ENCODE measurements at places on chromosomes 3 and 15. TPM values are rescaled to one million over a fixed set of nuclear protein-coding genes. Genes with fewer than 3 reads are reported as not detected.

- DNase-seq, result no peak
These were observed 3.1 kb downstream of the CIDEC start for GRCh38 chr3:9876991-9877390.

DNA sequence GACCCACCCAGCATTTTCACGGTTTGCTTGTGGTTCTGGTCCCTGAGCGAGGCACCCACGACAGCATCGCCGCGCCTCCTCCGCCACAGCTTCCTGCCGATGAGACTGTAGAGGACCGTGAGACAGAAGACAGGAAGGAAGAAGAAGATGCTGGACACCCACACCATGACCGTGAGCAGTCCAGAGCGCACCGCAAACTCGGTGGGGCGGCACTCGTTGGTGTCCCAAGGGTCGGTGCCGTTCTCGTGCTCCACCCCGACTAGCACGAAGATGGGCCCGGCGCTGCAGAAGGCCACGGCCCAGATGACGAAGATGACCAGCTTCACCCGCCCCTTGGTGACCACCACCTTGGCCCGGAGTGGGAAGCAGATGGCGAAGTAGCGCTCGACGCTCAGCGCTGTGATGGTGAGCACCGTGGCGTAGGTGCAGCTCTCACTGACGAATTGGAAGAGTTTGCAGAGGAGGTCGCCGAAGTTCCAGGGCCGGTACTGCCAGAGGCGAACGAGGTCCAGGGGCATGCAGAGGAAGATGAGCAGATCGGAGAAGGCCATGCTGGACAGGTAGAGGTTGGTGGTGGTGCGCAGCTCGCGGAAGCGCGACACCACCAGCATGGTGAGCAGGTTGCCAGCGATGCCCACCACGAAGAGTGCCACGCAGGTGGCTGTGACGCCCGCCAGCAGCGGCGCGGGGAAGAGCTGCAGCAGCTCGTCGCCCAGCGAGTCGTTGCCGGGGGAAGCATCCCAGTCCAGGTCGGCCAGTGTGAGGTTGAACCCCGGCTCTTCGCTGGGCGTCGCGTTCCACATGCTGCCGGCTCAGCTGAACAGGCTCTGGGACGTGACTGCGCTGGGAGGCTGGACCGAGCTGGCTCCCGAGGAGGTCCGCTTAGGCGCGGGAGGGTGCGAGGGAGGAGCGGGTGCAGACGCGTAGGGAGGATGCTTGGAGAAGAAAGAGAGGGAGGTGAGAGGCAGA, at the start of gene GHSR:
TSS of gene GHSR (minus strand) at position 846 of the 969 bp plus-strand sequence. CDS start at position 803, 43 bp downstream.
- no peak for DNase-seq

GRCh38 chr3:45187694-45188141, 38.4 kb downstream of the TMEM158 start:
- no peak for DNase-seq

GRCh38 chr15:73560501-73561117, 72.6 kb downstream of the NPTN start:
- DNase-seq, result no peak

- no peak for DNase-seq
These were observed 199.1 kb downstream of the FOXP1 start for GRCh38 chr3:71384388-71384787.

DNA sequence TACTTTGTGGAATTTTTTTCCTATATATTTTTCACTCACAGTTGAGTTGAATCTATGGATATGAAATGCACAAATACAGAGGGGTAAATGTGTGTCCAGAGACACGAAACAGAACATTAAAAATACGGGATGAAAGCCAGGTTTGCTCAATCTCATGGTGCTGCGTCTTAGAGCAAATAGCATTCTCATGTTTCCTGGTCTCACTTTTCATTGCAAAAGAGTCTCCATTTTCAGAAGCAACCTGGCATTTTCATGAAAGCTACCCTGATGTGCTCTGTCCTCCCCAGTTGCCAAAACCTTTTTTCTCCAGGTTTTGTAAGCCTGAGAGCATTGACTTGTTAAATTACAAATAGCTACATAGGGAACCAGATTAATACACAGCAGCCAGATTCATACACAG, 49.5 kb upstream of the MBNL1 start:
- DNase-seq, result no peak

- peak; percentile 33 for DNase-seq
These were observed 31.5 kb downstream of the KCNAB1 start for GRCh38 chr3:156151824-156152428.

GRCh38 chr3:123627673-123628670, 43.1 kb upstream of the HACD2 start:
- no peak for DNase-seq

The GPR62 gene
- total RNA-seq, result not detected

The TEX55 gene
- not detected for total RNA-seq

The BCL2A1 gene
- total RNA-seq, result 274 TPM

The PARP3 gene
- total RNA-seq, result 8.7 TPM

The RETNLB gene
- not detected for total RNA-seq

The FSIP1 gene
- total RNA-seq, result 0.69 TPM

The PRR20G gene
- not detected for total RNA-seq
